ENCODE measurements at places on chromosomes 12 and 14.
A peak's percentile ranks its signal among the peaks of the same experiment; 100 is the strongest.

GRCh38 chr12:119179335-119180021 lies 747 bp downstream of the HSPB8 start:
- DNase-seq = no peak

- DNase-seq = no peak
Observed at GRCh38 chr14:24927809-24928208, 122.1 kb downstream of the STXBP6 start.

- DNase-seq = no peak
Observed at GRCh38 chr12:39319180-39319579, 123.7 kb downstream of the KIF21A start.

GRCh38 chr14:102320033-102320660 lies 601 bp downstream of the ZNF839 start:
- peak; percentile 67 for DNase-seq

DNA sequence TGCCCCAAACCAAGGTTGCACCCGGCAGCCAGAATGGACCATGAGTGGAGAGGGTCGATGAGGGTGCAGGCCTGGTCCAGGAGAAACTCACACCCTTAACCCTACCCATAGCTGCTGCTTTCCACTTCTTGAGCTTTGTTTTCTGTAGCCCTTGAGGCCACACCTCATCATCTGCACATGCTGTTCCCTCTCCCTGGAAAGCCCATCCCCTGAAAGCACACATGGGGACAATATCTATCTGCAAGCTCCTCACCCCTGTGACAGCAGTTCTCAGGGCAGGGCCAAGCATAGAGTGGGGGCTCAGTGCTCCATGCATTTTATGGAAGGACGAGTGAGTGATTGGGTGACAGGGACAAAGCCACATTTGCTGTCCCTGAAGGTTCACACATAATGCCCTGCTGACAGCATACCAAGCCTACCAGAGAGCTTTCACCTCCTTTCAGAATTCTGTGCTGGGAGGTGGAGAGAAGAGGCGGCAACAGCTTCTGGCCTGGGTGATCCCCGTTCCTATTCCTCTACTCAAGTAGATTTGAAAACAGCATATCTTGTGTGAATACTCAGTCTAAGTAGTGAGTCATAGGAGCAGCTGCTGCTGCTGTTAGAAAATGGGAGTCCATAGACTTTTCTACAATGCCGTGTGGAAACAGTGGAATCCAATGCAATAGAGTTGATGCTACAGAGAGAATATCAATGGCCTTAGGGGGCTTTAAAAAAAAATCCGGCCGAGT lies 44.6 kb downstream of the SRGAP1 start:
- no peak for DNase-seq

DNA sequence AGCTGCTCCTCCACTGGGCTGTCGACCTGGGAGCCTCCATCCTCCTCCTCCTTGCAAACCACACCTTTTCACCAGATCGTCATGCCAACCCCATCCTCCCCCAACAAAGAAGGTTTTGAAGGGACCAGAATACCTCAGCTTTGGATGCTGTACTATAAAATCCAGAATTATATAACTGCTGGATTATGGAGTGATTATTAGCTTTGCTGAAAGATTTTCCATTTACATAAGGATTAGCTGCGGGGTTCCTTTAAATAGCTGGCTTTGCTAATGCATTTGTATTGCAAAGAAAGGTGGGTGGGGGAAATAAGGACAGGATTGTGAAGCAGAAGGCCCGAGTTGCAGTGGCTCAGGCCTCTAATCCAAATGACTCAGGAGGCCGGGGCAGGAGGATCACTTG lies 36.6 kb downstream of the ESRRB start:
- DNase-seq = no peak

GRCh38 chr12:26318661-26319068 lies 123.3 kb downstream of the SSPN start:
- no peak for DNase-seq

- DNase-seq = no peak
Observed at GRCh38 chr14:52783206-52783605, 8.2 kb downstream of the GNPNAT1 start.

DNA sequence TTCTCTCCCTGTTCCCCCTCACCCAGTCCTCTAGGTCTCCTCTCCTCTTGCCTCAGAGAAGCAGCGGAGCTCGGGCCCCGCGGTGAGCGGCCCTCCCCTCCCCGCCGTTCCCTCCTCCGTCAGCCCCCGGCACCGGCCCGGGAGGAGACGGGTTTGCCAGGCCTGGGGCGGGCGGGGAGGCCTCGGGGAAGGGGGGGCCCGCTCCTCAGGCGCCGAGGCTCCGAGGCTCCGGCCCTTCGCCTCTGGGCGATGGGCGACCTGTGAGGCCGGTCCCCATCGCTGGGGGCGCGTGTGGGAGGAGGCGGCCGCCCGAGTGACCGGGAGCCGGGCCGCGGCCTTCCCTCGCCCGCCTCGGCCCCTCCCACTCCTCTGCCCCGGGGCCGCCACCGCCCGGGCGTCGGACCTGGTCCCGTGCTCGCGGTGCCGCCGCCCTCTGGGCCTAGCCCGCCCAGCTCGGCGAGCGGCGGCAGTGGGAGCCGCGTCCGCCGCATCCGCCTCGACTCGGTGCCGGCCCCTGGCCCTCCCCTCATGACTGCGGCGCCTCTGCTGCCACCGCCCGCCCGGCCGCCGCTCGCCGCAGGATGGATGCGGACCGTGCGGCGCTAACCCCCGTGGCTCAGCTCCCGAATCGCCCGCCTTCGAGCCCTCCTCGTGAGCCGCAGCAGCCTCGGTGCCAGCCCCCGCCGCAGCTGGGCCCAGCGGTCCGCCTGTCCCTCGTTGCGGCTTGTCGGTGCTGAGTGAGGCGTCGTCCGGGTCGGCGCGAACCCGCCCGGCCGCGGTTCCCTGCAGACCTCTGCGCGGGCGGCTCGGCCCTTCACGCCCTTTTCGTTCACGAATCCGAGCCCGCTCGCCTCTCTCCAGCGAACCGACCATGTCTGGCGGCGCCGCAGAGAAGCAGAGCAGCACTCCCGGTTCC lies 574 bp downstream of the WNK1 start:
- peak; percentile 64 for DNase-seq

GRCh38 chr14:92729634-92730358 lies 18.6 kb downstream of the LGMN start:
- DNase-seq = peak; percentile 70

GRCh38 chr12:131267576-131267975 lies 313.9 kb downstream of the ADGRD1 start:
- no peak for DNase-seq

DNA sequence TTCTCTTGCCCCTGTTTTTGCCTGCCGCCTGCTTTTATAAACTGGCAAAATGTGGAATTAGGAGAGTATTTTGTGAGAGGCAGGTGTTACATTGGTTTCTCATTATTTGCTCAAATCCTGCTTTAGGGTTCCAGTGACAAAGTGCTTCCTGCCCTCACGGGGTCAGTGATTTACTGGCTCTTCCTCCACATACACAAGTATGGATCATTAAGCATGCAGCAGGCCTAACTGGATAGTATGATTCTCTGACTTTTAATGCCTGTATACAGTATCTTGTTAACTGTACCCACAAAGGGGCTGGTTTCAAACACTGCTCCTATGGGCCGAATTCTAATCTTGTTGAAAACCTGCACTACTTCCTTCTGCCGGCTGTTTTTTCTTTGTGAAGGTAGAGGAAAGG lies 63.2 kb downstream of the PTCSC3 start:
- DNase-seq = no peak

DNA sequence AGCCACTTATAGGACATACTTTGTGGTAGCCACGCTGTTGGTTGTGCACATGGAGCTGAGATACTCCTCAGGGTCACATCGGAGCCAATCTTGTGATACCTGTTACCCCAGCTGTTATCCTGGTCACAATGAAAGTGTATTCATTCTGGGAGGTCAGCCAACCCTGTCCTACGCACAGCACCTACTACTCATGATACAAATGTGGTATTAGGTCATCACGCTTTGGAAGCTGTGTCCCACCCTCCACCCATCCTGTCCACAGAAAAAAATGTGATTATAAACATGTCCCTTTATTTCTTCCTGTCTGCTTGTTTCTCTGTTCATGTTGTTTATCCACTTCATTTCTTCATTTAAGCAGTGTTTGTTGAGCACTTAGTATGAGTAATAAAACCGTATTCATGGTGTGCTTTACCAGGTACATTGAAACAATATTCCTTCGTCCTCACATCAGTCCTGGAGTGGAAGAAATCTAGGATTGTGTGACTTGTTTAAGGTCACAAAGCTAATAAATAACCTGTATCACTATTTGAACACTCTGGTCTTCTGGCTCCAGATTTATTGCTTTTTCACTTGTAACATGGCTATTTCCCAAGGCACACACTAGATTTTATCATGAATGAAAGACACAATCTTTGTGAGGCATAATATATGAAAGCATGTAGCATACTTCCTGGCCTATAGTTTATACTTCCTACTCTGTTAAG lies 73.1 kb downstream of the DERA start:
- DNase-seq = no peak

- DNase-seq = no peak
Observed at GRCh38 chr12:67469666-67470065, 178.9 kb upstream of the DYRK2 start.

DNA sequence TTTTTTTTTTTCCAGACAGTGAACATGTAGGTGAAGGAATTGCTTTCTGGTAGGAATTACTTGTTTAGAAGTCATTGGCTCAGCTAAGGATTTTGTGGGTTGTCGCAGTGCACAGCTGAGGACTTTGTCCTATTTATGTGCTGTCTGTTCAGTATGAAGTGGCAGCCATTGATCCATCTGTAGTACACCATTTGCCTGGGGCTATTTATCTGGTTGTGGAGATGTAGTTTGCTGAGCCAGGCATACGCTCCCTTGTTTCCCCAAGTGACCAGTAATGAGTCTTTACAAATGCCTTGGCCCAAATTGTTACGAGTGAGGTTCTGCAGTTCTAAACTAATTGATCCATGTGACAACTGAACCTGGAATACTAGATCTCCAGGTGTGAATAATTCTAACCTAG lies 140.1 kb downstream of the NRXN3 start:
- no peak for DNase-seq

DNA sequence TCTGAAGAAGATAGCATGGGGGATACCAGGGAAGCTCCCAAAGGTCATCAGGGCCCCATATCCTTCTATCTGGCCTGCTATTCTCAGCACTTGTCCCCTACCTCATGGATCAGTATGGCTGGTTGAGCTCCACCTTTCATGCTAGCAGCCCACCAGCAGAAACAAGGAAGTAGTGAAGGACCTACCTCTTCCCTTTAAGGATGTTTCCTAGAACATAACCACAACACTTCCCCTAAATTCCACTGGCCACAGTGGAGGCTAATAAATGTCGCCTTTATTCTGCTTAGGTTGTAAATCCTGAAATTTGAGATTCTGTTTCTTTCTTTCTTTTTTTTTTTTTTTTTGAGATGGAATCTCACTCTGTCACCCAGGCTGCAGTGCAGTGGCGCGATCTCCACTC lies 128.6 kb upstream of the PARP11 start:
- peak; percentile 7 for DNase-seq

DNA sequence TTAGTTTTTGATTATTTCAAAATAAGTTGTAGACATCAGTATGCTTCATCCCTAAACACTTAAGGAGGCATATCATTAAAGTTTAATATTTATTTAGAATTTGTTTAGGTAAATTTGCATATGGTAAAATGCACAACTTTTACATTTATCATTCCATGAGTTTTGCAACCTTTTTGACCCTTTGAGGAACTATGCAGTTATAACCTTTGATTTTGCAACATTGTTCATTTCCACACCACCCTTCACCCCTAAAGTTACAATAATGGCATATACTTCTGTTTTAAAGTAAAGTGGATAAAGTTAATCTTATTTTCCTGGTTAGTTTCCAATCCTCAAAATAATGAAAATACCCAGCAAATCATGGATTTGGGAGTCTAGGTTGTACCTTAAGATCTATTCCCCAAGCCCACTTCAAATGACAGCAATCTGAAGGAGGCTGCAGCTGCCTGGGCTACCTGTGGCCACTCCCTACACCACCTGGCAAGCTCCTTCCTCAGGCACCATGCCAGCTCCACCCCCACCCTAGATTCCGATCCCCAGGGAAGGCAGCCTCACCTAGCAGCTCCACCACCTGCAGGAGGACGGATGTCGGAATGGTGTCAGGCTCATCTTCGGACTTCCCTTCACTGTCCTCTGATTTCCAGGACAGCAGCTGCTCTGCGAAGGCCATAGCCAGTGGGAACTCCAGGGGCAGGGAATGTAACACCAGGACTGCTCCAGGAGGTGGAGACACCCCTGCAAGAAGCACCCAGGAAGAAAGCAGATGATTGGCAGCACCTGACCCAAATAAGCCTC lies 65.1 kb downstream of the TRAFD1 start:
- peak; percentile 8 for DNase-seq

DNA sequence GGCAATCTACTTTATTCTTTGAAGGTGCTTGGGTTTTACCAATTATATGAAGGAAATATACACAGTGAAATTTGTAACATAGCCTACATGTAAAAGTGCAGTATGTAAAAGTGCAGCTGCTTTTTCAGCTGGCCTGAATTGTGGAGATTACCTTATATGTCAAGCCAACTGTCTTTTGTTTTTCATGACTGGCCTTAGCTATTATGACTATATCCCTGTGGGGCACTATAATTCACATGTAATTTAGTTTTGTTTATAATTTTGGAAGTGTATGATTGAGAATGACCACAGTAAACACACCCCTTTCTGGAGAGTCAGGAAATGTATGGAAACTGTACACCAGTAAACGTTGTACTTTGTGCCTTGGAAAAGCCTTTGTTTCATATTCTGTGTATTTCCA lies 435.0 kb upstream of the STXBP6 start:
- no peak for DNase-seq

- no peak for DNase-seq
Observed at GRCh38 chr12:118107694-118108093, 3.9 kb upstream of the VSIG10 start.

- DNase-seq = peak; percentile 90
Observed at GRCh38 chr12:108511633-108512540, 3.2 kb upstream of the FICD start.

- DNase-seq = peak; percentile 86
Observed at GRCh38 chr12:71938728-71939385, at the start of gene TPH2. TSS of gene TPH2 (plus strand) at chr12:71938845. CDS start at chr12:71938987, 142 bp downstream.

GRCh38 chr14:35247777-35248475 lies 44.3 kb upstream of the PSMA6 start:
- DNase-seq = no peak

DNA sequence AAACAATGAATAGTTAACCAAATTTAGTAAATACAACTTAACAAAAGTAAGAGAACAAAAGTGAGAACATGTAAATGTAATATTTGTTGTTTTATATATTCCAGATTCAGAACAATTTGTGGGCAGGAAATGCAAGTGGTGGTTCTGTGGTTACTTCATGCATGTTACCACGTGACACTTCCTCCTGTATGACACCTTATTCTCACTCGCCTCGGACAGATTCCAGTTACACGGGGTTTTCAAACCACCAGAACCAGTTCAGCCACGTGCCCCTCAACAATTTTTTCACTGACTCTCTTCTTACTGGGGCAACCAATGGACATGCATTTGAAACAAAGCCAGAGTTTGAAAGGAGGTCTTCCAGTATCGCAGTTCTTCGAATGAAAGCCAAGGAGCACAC lies 21.0 kb downstream of the ALX1 start:
- no peak for DNase-seq

GRCh38 chr12:101789171-101789570 lies 41.6 kb downstream of the GNPTAB start:
- DNase-seq = no peak

Measured in hematopoietic multipotent progenitor cell treated with erythropoietin and hydrocortisone succinate and interleukin-3 and kit ligand, for 6 days (in vitro differentiated cells).